CD4-positive, alpha-beta T cell treated with Interleukin-15 for 4 hours (primary cell): ENCODE measurements at places on chromosomes 5 and 9.

DNA sequence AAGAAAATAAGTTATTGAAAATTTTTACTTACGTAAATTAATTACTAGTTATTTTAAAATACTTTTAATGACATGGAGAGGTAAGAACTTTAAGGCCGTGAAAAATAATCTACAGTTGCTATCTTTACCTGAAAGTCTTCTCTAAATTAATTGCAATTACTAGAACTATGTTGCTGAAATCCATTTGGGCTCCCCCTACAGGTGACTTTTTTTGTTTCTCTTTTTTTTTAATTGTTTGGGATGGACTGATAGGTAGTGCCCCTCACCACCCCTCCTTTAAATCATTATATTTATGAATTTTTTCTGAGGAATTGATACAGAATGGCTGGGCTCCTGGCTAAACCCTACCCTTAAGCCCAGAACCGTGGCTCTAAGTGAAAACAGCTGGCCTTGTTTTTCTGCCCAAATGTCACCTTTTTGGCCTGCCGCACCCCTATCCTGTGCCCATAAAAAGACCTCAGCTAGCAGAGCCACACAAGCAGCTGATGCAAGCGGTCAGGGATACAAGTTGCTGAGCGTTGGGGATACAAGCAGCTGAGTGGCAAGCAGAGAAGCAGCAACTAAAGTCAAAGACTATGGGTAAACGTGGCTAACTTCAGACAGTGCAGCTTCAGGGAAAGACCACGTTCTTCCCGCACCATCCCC is 315.2 kb upstream of the ACO1 start:
- no peak for DNase-seq

DNA sequence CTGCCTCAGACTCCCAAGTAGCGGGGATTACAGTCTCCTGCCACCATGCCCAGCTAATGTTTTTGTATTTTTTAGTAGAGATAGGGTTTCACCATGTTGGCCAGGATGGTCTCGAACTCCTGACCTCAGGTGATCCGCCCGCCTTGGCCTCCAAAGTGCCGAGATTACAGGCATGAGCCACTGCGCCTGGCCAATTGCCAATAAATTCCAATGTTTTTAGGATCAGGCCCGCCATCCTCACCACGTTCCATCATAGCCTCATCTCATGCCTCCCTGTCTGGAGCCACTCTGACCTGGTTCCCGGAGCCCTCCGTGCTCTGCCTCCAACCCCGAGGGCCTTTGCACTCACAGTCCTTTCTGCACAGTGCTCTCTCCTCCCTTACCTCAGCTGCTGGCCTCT is 71.5 kb upstream of the RAPGEF1 start:
- DNase-seq: no peak

GRCh38 chr5:60487885-60488442 is 212.0 kb downstream of the DEPDC1B start:
- DNase-seq: no peak

- no peak for DNase-seq
Observed at GRCh38 chr5:142639455-142639854, 46.4 kb downstream of the FGF1 start.

DNA sequence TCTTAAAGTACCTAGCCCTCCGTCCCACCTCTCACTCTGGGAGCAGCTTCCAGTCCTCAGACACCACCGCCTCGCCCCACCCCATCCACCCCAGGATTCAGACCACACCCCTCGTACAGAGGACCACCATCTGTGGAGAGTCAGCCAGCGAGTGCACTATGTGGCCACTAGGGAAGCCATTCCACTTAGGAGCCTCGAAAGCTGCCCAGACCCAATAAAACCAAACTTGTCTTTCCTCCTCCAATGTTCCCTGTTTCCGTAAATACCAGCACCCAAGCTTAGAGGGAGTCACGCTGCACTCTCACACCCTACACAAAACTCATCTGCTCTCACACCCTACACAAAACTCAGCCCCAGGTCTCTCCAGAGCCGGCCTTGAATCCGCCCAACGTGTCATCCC is 1.9 kb downstream of the GCNT4 start:
- DNase-seq: no peak

GRCh38 chr9:33731625-33732024 is 63.7 kb upstream of the PRSS3 start:
- no peak for DNase-seq

GRCh38 chr5:31485376-31486207 is 46.3 kb downstream of the DROSHA start:
- no peak for DNase-seq

GRCh38 chr5:115170929-115171510 is 1.3 kb upstream of the TRIM36 start:
- no peak for DNase-seq

DNA sequence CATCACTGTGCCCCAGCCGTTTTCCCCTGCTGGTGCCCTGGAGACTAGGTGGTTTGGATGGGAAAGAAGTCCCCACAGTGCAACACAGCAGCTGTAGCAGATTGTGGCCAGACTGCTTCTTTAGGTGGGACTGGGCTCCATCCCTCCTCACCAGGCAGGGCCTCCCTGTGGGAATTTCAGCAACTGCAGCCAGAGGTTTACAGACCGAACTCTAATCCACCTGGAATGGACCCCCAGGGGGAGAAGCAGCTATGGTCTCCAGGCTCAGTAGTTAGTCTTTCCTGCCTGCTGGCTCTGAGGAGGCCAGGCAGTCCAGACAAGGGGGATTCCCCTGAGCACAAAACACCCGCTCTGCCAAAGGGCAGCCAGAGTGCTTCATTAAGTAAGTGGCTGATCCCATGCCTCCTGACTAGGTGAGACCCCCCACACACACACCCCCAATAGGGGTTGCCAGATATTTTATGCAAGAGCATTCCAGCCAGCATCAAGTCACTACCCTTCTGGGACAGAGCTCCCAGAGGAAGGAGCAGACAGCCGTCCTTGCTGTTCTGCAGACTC is 188.9 kb downstream of the SGCD start:
- no peak for DNase-seq

- no peak for DNase-seq
Observed at GRCh38 chr5:112004867-112005622, 248.1 kb upstream of the NREP start.

GRCh38 chr9:99167694-99168093 is 54.0 kb downstream of the ALG2 start:
- no peak for DNase-seq

- peak; percentile 54 for DNase-seq
Observed at GRCh38 chr5:157596487-157596886, 20.9 kb upstream of the ADAM19 start.

DNA sequence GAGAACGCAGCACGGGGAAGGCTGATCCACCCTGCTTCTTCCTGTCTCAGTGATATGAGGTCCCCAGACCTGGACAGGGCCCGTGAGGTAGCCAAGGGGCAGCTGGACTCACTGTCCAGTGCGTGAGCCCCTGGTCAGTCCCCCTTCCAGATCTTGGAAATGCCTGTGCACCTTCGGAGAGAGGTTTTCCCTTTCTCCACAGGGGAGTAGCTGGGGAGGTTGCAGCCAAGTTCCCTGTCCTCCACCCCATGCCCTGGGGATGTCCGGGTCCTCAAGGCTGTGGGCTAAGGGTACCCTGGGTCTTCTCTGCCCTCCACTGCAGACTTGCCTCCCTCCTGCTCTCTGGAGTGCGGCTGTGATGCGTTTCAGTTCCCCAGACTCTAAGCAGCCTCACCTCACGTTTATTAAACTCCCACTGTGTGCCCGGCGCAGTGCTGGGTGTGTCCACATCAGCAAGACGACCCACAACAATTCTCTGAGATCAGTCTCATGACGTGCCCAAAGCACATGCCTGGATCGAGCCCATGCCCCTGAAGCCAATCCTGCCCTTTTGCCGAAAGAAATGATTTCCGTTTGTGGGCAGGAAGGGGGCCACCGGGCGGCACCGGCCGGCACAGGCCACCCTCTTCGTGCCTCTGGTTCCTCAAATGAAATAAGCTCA is 101.3 kb upstream of the PHYKPL start:
- no peak for DNase-seq

GRCh38 chr9:31759703-31760102 is 624.7 kb upstream of the ACO1 start:
- DNase-seq: no peak

DNA sequence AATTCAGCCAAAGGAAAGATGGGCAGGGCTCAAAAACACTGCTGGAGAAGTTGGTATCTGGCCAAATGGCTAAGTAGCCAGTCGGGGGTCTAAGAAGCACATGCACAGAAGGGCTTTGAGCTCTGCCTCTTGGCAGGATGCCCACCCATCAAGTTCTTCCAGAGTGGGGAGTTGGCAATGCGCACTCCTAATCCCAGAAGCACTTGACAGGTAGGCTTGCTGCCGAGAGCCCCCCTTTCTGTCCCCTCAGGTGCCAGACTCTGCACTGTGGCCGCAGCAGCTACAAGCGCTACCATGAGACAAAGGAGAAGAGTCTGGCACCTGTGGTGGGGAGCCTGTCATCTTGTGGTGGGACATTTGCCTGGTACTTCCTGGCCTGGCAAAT is 252.9 kb upstream of the SLC24A2 start:
- DNase-seq: peak; percentile 14

DNA sequence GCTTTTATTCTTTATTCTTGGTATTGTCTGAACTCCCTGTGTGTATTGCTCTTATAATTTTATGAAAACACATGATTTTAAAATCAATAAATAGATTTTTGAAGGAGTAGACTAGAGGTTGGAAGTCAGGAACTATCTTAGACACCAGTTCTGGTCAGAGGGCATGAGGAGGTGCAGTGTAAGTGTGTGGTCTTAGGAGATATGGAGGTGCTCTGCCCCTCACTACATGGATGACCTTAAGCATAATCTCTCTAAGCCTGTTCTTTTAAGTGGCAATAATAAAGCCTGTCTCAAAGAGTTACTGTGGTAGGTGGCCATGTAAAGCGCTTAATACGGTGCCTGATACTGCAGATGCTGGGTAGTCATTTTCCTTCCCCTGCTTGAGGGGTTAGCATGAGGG is 34.0 kb downstream of the RPS23 start:
- DNase-seq: no peak

DNA sequence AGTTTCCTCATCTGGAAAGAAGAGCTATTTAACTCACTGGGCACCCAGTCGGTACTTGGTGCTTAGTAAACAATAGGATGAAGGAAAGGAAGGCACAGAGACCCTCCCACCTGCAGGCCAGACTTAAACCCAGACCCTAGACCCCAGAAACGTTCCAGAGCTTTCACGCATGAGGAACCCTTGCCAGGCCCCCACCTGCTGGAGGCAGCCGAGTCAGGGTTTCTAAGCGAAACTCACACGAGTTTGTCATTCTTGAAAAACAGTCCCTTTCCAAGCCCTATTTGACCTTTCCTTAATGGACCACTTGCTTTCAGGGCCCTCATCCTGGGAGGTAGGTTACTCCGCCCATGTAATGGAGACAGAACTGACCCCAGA is 30.6 kb downstream of the NDUFA8 start:
- DNase-seq: no peak

DNA sequence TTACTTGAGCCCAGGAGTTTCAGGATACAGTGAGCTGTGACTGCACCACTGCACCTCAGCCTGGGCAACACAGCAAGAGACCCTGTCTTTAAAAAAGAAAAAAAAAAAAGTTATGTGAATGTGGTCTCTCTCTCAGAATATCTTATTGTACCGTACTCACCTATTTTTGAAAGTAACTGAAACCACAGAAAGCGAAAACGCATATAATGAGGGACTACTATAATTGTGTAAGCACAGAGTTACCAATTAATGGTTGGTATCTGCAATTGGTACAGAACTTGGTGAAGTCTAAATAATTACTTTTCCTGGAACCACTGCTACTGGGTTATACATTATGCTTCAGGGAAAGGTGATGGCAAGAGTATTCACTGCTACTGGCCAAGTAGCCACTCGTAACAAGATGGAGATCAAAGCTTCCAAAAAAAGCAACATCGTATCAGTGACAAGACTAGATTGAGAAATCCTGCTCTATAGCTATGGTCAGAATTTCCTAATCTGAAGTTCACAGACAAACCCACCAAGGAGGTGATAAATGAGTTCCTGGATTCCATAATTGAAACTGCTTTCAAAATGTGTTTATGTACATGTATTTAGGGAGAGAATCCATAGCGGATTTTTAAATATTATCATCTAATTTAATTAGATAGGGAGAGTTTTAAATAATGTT is 82.7 kb downstream of the NR6A1 start:
- no peak for DNase-seq

DNA sequence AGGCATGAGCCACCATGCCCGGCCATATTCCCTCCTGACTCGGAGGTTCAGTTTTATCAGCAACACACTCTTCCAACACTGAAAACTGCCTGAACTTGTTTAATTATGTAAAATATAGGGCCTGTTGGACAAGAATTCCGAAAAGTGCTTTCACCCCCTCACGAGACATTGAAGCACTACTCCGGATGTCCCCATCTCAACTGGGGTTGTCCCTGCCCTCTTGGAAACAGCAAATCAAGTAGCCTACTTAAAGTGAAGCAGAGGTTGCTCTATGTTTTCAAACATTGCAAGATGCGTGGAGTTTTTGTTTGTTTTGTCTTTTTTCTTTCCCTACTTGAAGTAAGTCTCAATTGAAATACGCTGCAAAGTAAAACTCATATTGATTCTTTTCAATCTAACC is 7.6 kb downstream of the PTGER4 start:
- peak; percentile 41 for DNase-seq

DNA sequence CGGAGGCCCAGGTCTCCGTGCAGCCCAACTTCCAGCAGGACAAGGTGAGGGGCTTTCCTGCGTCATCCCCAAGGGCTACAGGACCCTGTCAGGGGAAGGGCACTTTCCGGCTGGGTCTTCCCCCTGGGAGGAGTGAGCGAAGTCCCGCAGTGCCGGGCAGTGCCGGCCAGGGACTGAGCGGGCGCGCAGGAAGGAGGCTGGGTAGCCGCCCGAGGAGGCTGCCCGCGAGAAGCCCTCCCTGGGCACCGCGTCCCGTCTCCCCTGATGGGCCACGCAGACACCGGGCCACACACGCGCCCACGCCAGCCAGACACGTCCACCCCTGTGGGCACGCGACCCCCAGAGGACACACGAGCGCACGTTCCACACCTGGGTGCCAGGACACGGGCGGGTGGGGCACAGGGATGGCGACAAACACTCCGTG is 357 bp downstream of the PTGDS start:
- no peak for DNase-seq

DNA sequence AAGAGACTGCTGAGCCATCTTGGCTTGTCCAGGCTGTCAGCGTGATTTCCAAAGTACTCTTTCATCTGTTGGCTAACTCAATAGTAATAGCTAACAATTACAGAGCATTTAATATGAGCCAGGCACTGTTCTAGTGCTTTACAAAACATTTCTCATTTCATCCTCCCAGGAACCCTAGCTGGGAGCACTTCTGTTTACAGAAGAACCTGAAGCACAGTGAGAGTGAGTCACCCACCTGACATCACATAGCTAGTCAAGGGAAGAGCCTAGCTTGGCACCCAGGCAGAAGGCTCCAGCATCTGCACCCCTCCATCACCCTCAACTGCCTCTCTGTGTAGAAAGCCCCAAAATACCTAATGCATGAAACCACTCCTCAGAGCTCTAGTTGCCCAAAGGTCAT is 57.5 kb upstream of the IQGAP2 start:
- DNase-seq: no peak
